CD8-positive, alpha-beta memory T cell (primary cell): ENCODE measurements at places on chromosomes 7 and 10.

DNA sequence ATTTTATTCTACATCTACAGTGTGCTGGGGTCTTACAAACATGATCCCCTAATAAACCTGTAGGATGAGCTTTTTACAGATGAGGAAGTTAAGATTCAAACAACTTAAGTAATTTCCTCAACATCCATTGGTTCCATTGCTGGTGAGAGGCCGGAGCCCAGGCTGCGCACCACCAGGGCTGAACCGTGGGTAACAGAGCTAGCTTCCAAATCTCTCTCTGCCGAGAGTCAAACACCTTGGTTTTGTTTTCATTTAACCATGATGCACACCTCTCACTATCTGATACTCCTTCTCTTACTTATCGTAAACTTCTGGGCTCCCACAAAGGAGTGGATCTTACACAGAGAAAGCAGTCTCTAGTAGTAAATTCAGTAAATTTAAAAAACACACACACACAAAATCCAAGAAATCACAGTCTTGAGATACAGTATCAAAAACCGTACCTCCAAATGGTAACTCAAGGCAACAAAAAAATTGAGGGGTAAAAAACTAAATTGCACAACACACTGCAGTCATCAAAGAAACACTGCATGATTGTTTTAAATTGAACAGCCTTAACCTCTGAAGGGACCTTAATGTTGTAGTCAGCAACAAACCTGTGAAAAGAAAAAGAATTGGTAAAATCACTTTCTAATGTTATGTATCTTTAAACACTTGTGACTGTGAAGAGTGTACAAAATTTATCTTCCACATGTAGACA lies 20.5 kb downstream of the SGMS1 start:
- DNase-seq, result no peak

GRCh38 chr7:42726066-42726785 lies 185.6 kb downstream of the C7orf25 start:
- no peak for DNase-seq

- no peak for DNase-seq
These were observed 33.3 kb downstream of the SNX13 start for GRCh38 chr7:17907014-17907413.

DNA sequence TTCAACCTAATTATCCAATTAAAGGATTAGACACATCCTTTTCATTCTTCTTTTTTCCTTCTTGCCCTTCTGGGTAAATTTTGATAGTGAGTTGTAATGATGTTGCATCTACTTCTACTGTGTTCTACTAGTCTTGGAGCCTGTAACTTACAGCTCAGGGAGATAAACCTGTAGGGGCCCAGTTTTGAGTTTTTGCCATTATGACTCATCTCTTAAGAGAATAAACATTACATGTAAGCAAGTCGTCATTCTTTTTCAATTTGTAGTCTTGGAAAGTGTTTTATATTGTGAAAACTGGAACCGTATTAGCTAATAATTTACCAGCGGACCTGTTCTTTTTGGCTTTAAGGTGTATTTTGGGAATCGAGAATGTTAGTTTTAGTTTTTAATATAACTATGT lies 89.7 kb upstream of the RPA3 start:
- DNase-seq, result no peak

DNA sequence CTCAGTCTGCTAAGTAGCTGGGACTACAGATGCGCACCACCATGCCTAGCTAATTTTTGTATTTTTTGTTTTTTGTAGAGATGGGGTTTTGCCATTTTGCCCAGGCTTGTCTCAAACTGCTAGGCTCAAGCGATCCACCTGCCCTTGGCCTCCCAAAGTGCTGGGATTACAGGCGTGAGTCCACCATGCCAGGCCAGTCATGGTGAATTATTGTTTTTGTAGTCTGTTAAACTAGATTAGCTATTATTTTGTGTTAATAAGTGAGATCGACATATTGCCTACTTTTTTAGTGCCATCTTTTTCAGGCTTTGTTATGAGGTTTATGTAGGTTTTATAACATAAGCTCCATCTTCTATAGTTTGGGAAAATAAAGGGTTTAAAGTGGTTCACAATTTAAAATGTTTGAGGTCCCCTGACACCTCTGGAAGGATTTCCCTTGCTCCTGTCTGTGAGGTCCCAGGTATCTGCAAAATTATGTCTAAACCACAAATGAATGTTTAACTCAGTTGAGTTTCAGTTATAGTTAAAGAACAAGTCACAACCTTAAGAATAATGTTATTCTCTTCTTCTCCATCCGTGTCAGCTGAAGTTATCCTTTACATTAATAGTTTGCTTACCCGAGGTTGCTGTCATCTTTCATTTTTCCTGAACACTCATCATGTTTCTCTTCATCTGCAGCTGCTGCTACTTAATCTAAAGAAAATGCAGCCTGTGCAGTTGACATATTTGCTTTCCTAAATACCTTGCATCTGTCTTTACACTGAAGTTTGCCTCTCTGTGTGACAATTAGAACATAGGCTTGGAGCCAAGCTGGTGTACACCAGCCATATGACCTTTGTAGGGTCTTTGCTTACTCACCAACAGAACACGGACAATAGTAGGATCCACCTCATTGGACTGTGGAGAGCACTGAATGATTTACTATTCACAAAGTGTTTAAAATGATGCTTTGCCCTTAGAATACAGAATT lies 8.9 kb upstream of the VSTM4 start:
- DNase-seq, result no peak

DNA sequence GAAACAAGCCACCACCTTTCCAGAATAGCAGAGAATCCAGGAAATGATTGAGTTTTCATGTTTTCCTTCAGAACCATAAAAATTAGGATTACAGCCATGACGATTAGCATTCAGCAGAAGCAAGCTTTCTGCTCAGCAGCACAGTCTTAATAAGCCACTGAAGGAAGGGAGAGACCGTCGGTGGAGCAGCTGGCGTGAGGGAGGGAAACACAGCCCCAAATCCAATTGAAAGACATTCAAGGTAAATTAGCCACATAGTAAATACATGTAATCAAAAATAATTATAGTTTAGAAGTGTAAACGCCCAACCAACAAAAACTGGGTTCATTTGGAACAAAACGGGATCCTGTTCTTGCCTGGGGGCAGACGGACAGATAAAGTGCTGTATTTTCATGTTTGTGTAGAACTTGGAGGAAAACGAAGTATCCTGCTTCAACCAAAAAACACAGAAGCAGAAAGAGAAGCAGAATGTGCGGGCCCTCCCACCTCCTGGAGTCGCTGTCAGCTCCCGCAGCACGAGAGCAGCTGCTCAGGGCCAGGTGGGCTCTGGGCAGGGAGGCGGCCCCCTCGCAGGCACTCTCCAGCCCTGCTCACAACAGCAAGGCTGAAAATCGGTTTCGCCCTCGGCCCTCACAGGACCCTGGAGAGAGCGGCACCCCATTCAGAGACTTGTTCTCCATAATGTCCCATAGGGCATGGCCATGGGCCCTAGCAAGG lies 84.9 kb downstream of the TCERG1L start:
- DNase-seq, result no peak

DNA sequence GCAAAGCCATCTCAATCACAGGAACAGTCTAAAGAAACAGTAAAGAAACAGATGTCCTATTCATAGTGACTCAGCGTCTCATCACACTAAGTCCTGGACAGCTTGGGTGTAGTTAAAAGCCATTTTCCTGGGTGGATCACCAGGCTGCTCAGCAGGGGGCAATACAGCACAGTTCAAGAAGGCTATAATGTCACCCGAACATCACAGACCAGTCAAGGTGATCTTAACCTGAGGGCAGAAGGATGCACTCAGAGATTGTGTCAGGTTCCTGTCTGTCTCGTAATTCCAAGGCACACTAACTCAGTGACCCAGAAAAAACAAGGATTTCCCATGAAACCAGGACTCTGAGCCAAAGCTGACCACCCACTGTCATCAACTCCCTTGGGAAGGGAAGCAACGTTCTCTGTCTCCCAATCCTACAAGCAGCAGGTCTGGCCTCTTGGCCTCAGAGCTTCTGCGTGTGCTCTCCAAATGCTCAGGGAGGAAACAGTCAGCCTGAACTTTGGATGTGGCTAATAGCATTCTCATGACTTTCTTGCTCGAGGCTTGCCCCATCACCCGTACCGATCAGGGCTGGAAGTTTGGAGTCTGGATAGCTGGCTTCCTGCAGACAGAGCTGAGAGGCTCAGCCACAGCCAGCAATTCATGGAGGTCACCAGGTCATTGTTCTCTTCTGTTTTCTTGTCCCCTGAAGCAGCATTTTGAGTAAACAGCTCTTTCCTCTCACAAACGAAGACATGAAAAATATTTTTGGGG lies 90.4 kb upstream of the FAM171A1 start:
- DNase-seq, result no peak

GRCh38 chr10:49632406-49633317 lies 18.8 kb downstream of the CHAT start:
- DNase-seq, result no peak
